HCT116 (cell line): ENCODE measurements at places on chromosomes 3 and 15. TPM values are rescaled to one million over a fixed set of nuclear protein-coding genes. Genes with fewer than 3 reads are reported as not detected.

- H3K36me3 ChIP-seq: no peaks in the 10 kb centered on the region
- no peak overlapping the region for H3K27ac ChIP-seq
- DNase-seq: no peak
- no peaks in the 10 kb centered on the region; the same call in 1 of the 2 replicates for H3K4me1 ChIP-seq
Observed at GRCh38 chr15:41979493-41980266, 7.3 kb upstream of the EHD4 start.

UPK1B gene
- total RNA-seq: not detected

DNA sequence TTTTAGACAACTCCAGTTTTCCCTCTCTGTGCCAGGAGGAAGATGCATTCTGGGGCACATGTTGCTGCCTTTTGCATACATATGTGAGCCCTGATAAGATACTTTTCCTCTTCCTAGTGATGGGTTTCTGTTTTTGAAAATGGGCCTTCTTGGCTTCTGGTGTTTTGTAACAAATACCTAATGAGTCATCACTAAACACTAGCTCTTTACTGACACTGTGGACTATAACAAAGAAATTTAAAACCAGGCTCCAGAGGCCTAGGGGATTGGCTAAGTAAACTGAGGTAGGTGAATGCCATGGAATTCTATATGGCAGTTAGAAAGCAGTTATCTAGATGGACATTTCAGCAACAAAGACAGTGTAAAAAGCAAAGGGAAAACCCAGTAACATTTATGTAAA lies 93.4 kb upstream of the NR2E3 start:
- no peak for DNase-seq
- H3K27me3 ChIP-seq: no peaks in the 10 kb centered on the region
- no peaks in the 10 kb centered on the region for H3K36me3 ChIP-seq
- no peaks in the 10 kb centered on the region; the same call in 1 of the 2 replicates for H3K4me1 ChIP-seq
- no peak overlapping the region for H3K4me3 ChIP-seq
- no peak overlapping the region for H3K27ac ChIP-seq

DNA sequence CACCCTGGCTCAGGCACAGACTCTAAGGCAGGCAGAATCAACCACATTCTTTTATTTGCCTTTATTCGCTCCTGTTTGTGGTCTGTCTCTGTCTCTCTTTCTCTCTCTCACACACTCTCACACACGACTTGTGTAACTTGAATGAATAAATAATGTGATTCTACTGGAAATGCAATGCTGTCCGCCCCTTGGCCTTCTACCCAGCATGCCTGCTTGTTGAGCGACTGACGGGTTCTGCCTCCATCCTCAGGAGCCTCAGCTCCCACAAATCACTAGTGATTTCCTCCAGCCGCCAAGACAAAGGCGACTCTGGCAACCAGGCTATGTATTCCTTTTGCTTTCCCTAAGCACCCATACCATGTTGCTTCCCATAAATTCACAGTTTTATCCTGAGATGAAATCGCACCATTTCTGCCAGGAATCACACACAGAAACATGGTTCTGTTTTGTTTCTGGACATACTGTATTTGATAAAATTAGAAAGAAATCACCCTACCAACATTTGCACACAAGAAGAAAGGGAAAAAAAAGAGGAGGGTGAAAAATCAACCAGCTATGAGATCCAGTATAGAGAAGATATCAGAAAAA lies 460.8 kb downstream of the MAGI1 start:
- no peak for DNase-seq
- H3K4me1 ChIP-seq: peaks cover 7% of the 10 kb centered on the region; the same call in 1 of the 2 replicates
- no peaks in the 10 kb centered on the region for H3K36me3 ChIP-seq
- no peak overlapping the region for H3K27ac ChIP-seq

RGMA gene
- total RNA-seq: 5.5 TPM

DNA sequence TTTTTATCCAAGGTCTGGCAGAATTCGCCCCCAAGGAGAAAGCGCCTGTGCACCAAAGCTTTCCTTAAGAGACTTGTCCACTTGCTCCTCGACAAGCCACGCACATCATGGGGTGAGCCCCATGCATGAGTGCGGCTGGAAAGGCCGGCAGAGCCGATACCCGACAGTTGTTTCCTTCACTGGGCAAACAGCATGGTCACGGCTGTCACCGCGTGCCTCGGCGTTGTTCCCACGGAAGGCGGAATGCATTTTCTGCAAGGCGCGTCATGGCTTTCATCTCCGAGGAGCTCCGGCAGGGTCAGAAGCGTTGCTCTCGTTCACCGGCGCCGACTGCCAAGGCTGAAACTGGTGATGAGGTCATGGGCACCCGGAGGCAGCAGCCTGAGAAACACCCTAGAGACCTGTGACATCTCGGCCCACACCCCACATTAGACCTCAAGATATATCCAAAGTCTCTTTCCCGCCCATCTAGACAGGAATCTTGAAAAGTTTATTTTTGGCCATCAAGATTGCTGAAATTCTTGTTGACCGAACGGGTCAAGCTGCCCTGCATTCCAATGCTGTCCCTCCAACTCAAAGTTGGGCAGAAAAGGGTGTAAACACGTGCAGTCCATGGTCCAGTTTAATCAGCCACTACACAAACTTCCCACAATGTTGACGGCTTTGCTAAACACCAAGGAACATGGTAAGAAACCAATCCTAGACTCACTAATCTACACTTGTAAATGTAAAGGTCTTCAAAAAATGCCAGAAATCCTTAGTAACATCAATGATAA lies 604 bp upstream of the TJP1 start:
- peaks cover 31% of the 10 kb centered on the region for H3K4me1 ChIP-seq
- H3K27ac ChIP-seq: peak overlapping the region; percentile 93
- DNase-seq: peak; percentile 52
- no peaks in the 10 kb centered on the region for H3K27me3 ChIP-seq
- H3K4me3 ChIP-seq: peak overlapping the region; percentile 63

IQCF5 gene
- not detected for total RNA-seq

- no peaks in the 10 kb centered on the region for H3K36me3 ChIP-seq
- H3K4me1 ChIP-seq: peaks cover 9% of the 10 kb centered on the region; the same call in 1 of the 2 replicates
- no peak overlapping the region for H3K27ac ChIP-seq
- no peaks in the 10 kb centered on the region for H3K27me3 ChIP-seq
- DNase-seq: no peak
Observed at GRCh38 chr3:155101398-155101797, 21.3 kb downstream of the MME start.

GRCh38 chr15:20357481-20358065 lies 184.0 kb downstream of the GOLGA6L6 start:
- no peaks in the 10 kb centered on the region for H3K36me3 ChIP-seq
- H3K27ac ChIP-seq: no peak overlapping the region
- no peak overlapping the region for H3K4me3 ChIP-seq
- H3K27me3 ChIP-seq: no peaks in the 10 kb centered on the region
- no peak for DNase-seq

DNA sequence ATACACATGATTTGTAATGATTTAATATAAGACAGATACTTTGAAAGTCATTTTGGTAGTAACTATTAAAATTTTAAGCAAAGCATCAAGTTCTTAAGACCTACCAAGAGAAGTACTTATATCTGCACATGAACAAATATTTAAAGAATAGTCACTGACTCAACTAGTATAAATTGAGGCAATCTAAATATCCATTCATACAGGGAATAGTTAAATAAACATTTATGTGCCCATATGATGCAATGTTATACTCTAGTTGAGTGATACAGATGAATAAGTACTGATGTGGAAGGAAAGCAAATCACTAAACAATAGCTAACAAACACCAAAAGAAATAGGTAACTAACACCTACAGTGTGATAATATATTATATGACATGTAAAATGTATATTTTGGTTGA lies 527.7 kb downstream of the EPHA3 start:
- DNase-seq: no peak
- H3K4me1 ChIP-seq: no peaks in the 10 kb centered on the region
- H3K27ac ChIP-seq: no peak overlapping the region

SPATA16 gene
- total RNA-seq: not detected

DNA sequence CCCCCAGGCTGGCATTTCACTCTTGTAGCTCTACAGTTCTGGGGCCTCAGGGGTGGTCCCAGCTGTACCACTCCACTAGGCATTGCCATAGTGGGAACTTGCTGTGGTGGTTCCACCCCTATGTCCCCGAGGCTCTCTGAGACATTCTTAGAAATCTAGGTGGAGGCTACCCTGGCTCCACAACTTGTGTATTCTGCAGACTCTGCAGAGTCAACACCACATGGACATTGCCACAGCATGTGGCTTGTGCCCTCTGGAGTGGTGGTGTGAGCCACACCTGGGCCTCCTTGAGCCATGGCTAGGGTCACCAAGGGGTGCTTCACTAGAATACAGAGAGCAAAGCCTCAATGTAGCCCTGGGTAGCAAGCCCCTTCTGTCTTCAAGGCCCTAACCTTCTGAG lies 54.4 kb upstream of the STRIT1 start:
- H3K27me3 ChIP-seq: no peaks in the 10 kb centered on the region
- no peak for DNase-seq
- no peaks in the 10 kb centered on the region for H3K4me1 ChIP-seq
- no peak overlapping the region for H3K27ac ChIP-seq
- H3K36me3 ChIP-seq: no peaks in the 10 kb centered on the region

DNA sequence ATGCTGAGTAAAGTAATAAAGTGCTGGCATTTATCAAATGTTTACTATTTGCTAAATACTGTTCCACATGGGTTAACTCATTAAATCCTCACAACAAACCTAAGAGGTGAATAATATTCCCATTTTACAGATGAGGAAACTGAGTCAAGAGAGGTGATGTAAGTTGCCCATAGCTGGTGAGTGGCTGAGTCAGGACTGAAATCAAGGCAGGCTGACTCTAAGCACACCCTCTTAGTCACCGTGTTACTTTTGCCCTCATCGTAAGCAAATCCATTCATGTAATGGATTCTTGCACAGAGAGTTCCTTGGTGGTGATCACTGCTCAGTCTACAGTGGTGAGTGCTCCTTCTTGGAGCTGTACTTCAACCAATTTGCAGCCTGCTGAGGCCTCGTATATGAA lies 28.9 kb upstream of the PTX3 start:
- no peak for DNase-seq
- H3K27ac ChIP-seq: no peak overlapping the region
- no peaks in the 10 kb centered on the region for H3K36me3 ChIP-seq
- H3K4me1 ChIP-seq: no peaks in the 10 kb centered on the region
- H3K4me3 ChIP-seq: no peak overlapping the region
- H3K27me3 ChIP-seq: no peaks in the 10 kb centered on the region

GAP43 gene
- total RNA-seq: not detected

LRRIQ4 gene
- not detected for total RNA-seq

GRCh38 chr3:17137321-17137826 lies 252.6 kb downstream of the PLCL2 start:
- DNase-seq: no peak
- H3K27me3 ChIP-seq: no peaks in the 10 kb centered on the region
- H3K4me3 ChIP-seq: no peak overlapping the region
- H3K4me1 ChIP-seq: no peaks in the 10 kb centered on the region

- H3K4me1 ChIP-seq: no peaks in the 10 kb centered on the region
- H3K36me3 ChIP-seq: no peaks in the 10 kb centered on the region
- H3K27me3 ChIP-seq: no peaks in the 10 kb centered on the region
- DNase-seq: no peak
- no peak overlapping the region for H3K27ac ChIP-seq
- no peak overlapping the region for H3K4me3 ChIP-seq
Observed at GRCh38 chr3:47370887-47371697, 9.7 kb upstream of the PTPN23 start.

RBP2 gene
- total RNA-seq: not detected

DNA sequence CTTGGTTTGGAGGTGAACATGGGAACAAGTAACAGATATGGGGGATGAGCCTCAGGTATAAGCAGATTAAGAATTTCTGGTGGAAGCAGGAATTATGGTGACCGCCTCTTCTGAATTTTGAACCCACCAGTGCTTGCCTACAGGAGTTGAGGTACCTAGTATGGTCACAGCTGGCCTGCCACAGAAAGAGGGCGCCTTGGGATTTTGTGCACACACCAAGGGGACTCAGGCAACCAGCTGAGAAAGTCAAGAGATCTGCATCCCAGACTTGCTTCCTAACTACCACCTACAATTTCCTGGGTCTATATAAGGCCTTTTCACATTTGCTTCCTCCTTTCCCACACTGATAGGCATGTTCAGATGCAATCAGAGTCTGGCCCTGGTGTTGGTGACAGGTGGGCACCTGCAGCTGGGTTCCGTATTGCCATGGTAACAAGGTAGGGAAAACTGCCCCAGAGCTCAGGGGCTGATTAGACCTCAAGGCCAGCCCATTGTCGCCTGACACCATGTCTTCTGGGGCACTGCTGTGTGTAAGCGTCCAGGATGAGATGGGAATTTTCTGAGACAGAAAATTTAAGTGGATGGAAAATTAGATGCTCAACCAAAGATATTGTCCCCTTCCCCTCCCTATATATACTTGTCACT lies 75.9 kb upstream of the RASGRF1 start:
- H3K36me3 ChIP-seq: no peaks in the 10 kb centered on the region
- no peak overlapping the region for H3K27ac ChIP-seq
- no peak overlapping the region for H3K4me3 ChIP-seq

TTC14 gene
- total RNA-seq: 31.5 TPM

C2CD4A gene
- total RNA-seq: not detected

DNA sequence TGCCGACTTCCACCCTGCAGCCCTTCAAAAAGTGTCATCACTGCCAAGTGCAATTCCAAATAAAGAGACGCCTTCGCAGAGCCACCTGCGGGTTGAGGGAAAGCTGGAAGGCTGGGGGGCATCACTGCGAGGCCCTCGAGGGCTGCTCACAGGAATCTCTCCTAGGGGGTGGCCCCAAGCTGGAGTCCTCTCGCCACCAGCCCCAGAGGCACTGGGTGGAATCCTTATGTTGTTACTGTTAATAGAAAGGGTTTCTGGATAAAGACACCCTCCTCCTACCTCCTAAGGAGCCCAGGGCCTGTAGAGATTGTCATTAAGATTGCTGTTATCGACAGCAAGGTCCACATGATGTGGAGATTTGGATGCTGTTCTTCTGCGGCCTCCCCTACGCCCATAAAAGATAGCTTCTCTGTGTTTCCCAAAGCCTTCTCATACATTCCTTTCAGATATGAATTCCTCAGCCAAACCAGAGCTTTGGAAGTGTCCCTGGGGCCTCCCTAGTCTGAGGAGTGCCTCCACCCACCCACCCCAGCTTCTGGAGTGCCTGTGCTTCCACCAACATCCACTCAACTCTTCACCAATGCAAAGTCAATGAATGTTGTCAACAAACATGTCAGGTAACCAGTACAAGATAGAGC lies 512.7 kb downstream of the SHQ1 start:
- H3K27me3 ChIP-seq: no peaks in the 10 kb centered on the region
- no peak overlapping the region for H3K27ac ChIP-seq
- peaks cover 31% of the 10 kb centered on the region for H3K4me1 ChIP-seq
- no peaks in the 10 kb centered on the region for H3K36me3 ChIP-seq

- H3K36me3 ChIP-seq: no peaks in the 10 kb centered on the region
- H3K27me3 ChIP-seq: no peaks in the 10 kb centered on the region
- DNase-seq: no peak
- peaks cover 20% of the 10 kb centered on the region for H3K4me1 ChIP-seq
Observed at GRCh38 chr3:127224118-127224517, 31.2 kb downstream of the PRR23E start.

PLSCR2 gene
- total RNA-seq: not detected

GOLGA6B gene
- 0.10 TPM for total RNA-seq

ZDHHC23 gene
- 22.8 TPM for total RNA-seq

INTS14 gene
- 50.1 TPM for total RNA-seq

CCR8 gene
- total RNA-seq: not detected

CACNA2D2 gene
- total RNA-seq: 10.2 TPM

GLDN gene
- total RNA-seq: 3.0 TPM

- no peaks in the 10 kb centered on the region for H3K36me3 ChIP-seq
- no peak overlapping the region for H3K27ac ChIP-seq
- H3K4me3 ChIP-seq: no peak overlapping the region
- DNase-seq: no peak
Observed at GRCh38 chr3:189789432-189789831, 158.2 kb downstream of the TP63 start.

- no peak for DNase-seq
- H3K4me1 ChIP-seq: no peaks in the 10 kb centered on the region
- no peaks in the 10 kb centered on the region for H3K36me3 ChIP-seq
Observed at GRCh38 chr3:64824394-64824909, 136.7 kb upstream of the ADAMTS9 start.
